ENCODE measurements at places on chromosomes 6 and 20.

- DNase-seq, result peak; percentile 66
Observed at GRCh38 chr6:52233975-52234823, 10.1 kb downstream of the IL17F start.

GRCh38 chr6:43207286-43207685 lies 22.0 kb downstream of the DNPH1 start:
- DNase-seq, result no peak

- DNase-seq, result no peak
Observed at GRCh38 chr6:3651698-3652229, 99.7 kb downstream of the PXDC1 start.

- DNase-seq, result no peak
Observed at GRCh38 chr6:111784433-111784832, 88.8 kb downstream of the FYN start.

DNA sequence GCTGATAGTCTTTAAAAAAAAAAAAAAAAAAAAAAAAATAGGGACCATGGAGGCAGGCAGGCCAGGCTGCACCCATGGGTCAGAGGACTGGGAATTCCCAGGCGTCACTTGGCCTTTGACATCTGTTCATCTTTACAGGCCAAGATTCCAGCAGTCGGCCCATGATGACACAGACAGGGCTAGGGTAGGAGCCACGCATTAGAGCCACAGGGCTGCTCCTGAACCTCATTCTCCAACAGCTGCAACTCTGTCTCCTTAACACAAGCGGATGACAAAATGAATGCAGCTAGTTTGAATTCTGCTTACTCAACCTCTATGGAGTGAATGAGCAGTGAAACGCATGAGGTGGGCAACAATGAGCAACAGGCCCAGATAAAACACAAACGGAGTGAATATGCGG lies 126.4 kb downstream of the LY86 start:
- DNase-seq, result no peak

GRCh38 chr6:85561750-85562357 lies 31.8 kb downstream of the SNX14 start:
- DNase-seq, result no peak

DNA sequence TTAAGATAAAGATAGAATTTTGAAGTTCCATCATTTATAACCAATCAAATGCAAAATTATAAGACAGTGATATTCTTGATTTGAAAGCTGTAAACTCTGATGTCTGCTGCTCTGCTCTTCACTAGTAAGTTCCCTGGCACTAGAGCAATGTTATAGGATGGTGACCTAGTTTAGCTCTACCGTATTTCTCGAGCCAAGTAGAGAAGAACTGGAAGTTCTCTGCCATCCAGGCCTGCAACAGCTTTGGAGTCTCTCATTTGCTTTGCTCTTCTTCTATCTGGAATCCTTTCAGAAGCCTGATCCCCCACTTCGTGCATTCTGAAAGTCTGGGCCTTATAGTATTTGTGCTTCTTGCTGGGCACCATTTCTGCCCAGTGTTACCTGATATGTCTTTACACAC lies 100.3 kb downstream of the PLCB1 start:
- DNase-seq, result no peak

DNA sequence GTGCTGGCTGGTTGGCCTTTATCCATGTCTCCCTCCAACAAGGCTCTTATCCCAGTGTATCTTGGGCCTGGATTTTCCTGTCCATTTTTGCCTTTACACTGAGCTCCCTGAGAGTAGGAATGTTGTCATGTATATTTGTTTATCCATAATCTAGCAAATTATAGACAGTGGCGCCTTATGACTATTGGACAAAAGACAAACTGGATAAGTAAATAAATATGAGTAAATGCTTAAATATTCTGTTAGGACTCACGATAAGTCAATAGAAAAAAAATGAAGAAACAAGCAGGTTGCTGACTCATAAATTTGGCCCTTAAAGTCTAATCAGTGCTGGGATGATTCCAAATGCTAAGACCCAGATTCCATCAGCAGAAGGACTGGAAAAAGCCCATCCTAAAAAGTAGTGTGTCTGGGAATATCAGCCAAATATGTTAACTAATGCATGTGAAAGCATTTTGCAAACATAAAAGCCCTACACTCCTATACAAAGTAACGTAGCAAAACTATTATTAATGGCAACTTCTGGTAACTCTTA lies 55.0 kb upstream of the PCSK2 start:
- DNase-seq, result no peak
